SK-N-SH treated with all-trans-retinoic acid at 6 μM for 48 hours (cell line): ENCODE measurements at places on chromosomes 11 and 22.

GRCh38 chr11:69791276-69792180, 16.4 kb upstream of the FGF4 start:
- peak; percentile 85 for ATAC-seq

DNA sequence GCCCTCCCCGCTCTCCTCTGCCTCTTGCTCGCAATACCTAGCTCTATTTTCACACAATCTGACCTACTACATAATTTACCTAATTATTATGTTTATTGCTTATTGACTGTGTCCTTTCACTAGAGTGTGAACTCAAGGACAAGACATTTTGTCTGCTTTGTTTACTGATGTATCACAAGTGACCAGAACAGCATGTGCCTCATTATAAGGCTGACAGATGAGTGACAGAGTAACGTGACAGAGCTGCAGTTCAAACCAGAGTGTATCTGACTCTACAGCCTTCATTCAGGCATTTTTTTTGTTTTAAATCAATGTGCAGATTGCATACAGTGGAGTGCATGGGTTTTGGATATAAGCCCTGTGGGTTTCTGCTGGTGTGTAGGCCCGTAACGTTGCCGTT, 82.0 kb upstream of the RAB1B start:
- no peak for ATAC-seq

DNA sequence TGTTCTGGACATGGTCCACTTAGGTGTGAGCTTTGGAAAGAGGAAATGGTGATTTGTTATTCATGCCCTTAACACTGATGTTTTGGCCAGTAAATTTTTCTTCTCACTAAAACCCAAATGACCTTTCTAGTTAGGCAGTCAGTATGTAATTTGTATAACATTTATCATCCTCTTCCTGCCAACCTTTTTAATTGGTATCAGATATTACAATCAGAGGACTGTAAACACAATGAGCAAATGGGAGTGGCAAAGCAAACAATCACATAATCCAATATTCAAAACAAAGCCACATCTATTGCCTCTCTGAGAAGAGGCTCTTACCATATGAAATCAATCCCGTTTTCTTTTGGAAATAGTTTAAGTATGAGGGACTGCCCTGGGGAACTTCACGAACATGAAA, 49.1 kb downstream of the BBOX1 start:
- no peak for ATAC-seq

DNA sequence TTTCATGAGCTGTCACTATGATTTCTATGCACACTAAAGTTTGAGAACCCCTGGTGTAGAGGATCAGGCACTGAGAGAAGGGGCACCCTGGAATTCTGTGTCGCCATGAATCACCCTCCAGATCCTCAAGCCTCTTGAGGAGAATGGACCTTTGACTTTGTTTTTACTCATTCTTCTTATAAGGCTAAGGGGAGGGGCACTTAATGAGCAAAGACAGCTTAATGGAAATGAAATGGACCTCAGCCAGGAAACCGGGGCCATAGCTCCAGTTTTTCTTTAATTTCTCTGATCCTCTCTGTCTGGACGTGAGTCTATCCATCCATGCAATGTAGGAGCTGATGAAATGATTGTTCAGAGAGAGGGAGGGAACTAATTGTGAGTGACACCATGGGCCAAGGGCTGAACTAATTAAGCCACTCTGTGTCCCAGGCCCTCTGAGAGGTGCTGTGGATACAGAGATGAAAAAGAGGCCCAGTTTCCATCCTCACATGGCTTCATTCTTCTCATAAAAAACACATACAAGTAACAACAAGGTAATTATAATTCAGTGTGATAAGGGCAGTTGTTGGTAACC, 32.8 kb downstream of the OR2AT4 start:
- ATAC-seq, result no peak

GRCh38 chr11:60493454-60493853, 876 bp downstream of the MS4A12 start:
- ATAC-seq, result no peak

GRCh38 chr22:45224988-45225731, 15.5 kb downstream of the KIAA0930 start:
- no peak; the same call in 2 of the 3 replicates for ATAC-seq

DNA sequence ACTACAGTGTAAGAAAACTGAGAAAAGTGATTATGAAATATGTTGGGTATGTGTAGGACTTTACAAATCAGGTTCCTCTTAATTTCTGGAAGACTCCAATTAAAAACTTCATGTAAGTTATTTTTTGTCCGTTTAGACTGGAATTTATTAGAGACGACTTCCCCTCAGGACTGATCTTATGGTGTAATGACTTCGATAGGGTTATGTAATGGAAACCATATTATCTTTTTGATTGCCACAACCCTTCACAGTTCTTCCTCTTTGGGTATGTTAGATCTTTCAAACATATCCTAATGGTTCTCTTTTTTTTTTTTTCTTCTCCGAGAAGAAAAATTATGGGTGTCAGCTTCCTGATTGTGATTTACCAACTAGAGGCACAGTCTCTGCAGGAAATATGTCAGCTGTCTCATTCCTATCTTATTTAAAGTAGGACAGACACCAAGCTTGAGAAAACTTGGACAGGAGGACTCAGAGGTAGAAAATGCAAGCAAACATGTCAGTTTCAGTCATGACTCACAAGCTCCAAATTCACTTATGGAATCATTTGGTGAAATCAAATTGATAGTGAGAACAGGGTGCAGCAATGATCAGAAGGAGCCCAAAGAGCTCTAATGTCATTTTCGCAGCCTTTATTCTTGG, 11.1 kb upstream of the LDLRAD3 start:
- peak; percentile 70 for ATAC-seq

DNA sequence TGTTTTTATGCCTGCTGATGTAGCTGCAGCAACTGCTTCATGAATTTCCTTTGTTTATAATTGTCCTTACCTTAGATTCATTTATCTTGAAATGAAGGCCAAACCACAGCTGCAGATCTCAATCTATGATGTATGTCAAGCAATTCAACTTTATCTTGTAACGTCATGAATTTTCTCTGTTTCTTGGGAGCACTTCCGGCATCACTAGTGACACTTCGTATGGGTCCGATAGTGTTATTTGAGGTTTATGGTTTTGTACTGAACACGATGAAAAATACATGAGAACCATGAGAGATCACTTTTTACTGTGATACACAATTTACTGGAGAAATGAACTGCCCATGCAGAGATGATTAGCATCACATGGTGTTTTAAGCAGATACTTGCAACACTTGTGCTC, 98.5 kb downstream of the CSTPP1 start:
- no peak for ATAC-seq

DNA sequence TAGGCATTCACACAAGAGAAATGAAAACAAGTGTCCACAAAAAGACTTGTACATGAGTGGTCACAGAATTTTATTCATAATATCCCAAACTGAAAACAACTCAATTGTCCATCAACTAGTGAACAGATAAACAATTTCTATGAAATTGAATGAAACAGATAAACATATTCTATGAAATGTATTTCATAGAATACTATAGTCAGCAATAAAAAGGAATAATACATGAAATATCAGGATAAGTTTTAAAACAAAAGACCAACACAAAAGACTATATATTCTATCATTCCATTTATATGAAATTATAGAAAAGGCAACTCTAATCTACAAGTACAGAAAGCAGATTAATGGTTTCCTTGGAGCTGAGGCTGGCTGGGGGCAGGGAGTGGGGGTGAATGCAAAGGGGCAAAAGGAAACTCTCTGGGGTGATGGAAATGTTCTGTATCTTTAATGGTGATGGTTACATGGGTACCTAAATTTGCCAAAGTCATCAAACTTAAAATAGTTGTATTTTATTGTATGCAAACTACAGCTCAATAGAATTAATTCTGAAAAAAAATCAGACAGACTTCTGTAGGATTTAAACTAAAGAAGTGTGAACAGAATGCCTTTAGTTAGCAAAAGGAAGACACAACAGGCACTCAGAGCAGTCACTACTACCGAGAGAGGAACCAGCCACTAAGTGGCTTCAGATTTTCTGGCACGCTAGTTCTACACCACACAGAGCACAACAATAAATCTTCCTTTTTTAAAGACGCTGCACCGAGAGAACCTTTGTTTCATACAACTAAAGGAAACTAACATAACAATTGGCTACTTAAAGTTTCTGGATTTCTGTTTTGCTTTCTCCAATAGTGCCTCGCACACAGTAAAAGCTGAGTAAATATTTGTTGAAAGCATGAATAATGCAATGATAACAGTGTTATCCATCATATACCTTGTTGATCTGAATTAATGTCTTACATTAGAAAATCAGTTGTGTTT, 15.4 kb downstream of the CCDC34 start:
- peak; percentile 34; the same call in 1 of the 3 replicates for ATAC-seq

GRCh38 chr11:111766834-111767142, 599 bp upstream of the PPP2R1B start:
- ATAC-seq, result peak; percentile 58

- ATAC-seq, result no peak
Measured at GRCh38 chr22:26429458-26430286, 612 bp downstream of the ASPHD2 start.

GRCh38 chr11:123628936-123629683, 25.3 kb downstream of the SCN3B start:
- ATAC-seq, result peak; percentile 93

GRCh38 chr22:40348025-40348658, 1.8 kb downstream of the ADSL start:
- ATAC-seq, result peak; percentile 50

GRCh38 chr22:36464715-36465231, 16.7 kb downstream of the TXN2 start:
- ATAC-seq, result no peak
